ENCODE measurements at places on chromosomes 3 and 15.

GRCh38 chr15:57554063-57554811, 37.5 kb upstream of the MYZAP start:
- no peak for DNase-seq

- no peak for DNase-seq
These were observed 25.4 kb downstream of the ISG20 start for GRCh38 chr15:88664151-88664778.

- no peak for DNase-seq
These were observed 333.8 kb downstream of the PDCD6IP start for GRCh38 chr3:34132069-34132692.

DNA sequence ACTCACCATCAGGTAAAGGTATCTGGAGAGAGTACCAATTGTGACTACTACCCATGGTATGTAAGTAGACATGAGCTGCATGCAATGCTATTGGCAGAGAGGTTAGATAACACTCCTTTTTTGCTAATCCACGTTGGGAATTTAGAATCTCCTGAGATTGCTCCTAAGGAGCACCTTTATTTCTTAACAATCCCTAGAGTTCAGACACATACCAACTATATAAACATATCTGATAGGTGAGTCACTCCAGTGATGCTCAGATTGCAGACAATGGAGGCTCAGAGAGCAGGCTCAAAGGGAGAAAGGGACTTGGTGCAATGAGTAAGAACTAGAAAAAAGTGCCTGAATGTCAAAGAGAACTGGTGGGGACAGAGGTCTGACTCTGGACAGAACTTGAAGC, 47.0 kb upstream of the LRRFIP2 start:
- no peak for DNase-seq

DNA sequence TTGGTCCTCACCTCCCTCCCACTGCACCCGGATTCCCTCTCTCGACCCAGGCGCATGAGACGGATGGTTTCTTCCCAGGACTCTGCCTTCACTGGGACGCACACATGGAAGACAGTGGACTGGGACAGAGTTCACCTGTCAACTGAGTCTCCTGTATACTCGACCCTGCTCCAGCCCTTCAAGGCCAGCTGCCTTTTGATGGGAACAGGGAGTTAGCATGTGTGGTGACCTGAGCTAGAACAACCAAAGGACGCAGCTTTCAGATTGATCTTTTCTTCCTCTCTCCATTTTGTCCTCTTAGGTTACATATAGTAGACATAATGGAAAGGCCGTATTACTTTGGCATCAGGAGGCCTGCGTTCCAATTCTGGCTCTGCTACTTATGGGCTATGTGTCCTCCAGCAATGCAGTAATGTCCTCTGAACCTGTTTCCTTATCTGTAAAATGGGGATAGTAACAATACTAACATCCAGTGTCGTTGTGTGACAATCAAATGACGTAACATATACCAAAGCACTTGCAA, 94.1 kb downstream of the PEX5L start:
- DNase-seq: no peak

DNA sequence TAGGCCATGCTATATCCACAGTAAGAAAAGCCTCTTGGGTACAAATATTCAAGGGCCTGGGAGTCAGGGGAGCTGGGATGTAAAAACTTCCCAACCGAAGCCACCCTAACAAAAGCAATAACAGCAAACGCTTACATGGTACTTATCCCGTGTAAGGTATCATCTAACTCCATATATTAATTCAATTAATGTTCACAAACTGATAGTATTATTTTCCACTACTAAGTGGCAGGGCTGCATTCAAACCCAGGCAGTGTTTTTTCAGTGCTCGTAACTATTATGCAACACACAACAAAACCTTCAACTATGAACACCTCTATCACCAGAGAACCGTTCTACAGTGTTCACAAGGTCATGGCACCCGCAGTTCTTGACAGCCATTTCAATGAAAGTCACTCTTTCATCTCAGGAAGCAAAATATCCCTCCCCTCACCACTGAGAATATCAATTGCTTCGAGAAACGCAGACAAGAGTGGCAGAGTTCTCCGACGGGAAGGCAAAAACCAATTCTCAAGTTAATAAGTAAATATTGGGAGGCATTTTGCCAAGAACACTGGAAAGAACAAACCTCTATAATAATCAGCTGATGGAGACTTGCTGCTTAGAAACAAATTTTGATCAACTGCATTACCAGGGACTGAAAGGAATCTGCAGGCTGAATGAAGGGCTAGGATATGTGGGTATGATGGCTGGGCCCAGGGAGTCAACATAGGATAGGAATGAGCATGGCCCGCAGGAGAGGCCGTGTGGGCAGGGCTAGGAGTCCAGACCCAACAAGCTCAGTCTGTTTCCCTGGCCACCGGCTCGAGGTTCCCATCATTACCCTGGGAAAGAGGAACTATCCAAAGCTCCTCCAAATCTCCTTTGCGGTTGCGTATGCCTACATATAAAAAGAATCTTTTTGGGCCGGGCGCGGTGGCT, 72.3 kb downstream of the XXYLT1 start:
- DNase-seq: no peak

GRCh38 chr3:108024146-108024850, 66.5 kb downstream of the CD47 start:
- no peak for DNase-seq

GRCh38 chr15:68232937-68233336, 3.4 kb upstream of the CLN6 start:
- no peak for DNase-seq

DNA sequence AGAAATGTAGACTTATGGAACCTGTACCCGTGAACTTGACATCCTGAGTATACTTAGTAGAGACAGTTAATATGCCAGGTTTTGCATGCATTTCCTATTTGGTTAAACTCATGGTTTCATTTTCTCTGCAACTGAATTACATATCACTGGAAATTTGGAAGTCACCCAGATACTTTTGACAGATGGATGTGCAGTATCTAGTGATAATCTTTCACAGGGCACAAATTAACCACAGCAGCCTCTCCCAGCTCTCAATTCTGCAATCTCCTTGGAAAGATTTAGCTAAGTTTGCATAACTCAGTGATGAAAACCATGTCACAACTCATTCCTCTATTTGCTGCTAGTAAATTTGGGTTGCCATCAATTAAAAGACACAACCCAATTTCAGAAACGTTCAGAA, 162.3 kb upstream of the TPM1 start:
- DNase-seq: no peak
